ENCODE measurements at places on chromosomes 6 and 20.

DNA sequence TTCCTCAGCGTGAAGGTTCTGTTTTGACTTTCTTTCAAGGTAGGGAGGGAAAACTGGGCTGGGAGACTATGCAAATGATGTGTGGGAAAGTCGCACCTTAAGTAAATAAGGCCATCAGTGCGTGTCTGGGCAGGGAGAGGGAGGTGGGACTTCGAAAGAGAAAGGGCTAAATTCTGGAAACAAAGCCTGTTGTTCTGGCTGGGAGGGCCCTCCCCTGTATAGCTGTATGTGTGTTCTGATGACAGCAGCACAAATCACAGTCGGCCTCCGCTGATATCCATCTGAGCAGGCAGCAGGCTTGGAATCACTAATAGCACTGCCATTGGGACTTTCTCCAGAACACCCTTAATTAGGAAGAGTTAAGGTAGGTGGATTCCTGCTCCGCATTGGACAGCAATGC lies 19.2 kb downstream of the JAG1 start:
- DNase-seq = no peak

DNA sequence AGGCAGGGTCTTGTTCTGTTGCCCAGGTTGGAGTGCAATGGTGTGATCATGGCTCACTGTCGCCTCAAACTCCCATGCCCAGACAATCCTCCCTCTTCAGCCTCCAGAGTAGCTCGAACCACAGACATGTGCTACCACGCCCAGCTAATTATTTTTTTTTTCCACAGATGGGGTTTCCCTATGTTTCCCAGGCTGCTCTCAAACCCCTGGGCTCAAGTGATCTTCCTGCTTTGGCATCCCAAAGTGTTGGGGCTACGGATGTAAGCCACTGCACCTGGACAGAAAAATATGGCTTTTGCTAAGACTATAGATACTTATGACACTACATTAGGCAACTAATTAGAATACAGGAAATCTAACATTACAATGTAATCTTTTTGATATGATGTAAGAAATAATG lies 17.9 kb downstream of the RNF24 start:
- DNase-seq = no peak

- no peak for DNase-seq
These were observed 84.8 kb upstream of the ZNF217 start for GRCh38 chr20:53678315-53678989.

- no peak for DNase-seq
These were observed 44.2 kb downstream of the TXLNB start for GRCh38 chr6:139247618-139248017.

- no peak for DNase-seq
These were observed 111.2 kb upstream of the BEND6 start for GRCh38 chr6:56843476-56844349.

GRCh38 chr6:118894425-118895260 lies 691 bp downstream of the ASF1A start:
- peak; percentile 54 for DNase-seq

- no peak for DNase-seq
These were observed 99.4 kb downstream of the YTHDF1 start for GRCh38 chr20:63116412-63117106.

DNA sequence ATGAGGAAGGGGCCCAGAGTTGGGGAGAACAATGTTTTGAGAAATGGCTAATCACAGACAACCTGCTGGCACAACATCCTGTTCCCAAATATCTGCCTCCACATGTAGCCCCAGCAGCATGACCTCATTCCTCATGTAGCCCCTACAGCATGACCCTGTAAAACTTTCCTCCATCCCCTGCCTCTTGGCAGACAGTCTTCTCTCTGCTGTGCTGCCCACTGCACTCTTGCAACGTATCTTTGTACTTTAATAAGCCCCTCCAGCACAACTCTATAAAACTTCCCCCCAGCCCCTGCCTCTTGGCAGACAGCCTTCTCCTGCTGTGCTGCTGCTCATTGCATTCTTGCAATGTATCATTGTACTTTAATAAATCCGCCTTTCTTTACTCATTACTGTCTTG lies 278.8 kb downstream of the HDGFL1 start:
- DNase-seq = no peak

DNA sequence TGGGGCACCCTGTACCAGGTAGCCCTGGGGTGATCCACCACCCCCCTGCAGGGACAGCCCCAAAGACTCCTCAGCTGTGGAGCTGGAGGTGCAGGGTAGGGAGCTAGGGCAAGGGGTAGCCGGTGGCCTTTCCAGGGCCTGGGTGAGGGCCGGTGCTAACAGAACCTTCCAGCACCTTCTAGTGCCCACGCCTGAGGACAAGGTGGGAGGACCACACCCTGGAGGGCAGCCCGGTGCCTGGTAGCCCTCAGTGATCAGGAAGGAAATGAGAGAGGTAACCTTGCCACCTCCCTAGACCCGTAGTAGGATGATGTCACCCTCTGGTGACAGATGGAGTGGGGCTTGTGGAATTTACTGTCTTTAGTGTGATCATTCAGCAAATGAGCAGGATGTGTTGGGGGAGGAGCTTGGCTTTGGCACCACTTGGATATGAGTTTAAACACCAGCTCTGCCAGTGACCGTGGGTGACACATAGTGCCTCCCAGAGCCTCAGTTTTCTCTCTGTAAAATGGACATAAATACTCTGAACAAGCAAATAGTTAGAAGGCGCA lies 187.7 kb downstream of the NFATC2 start:
- DNase-seq = no peak

- no peak for DNase-seq
These were observed 87.8 kb downstream of the L3MBTL3 start for GRCh38 chr6:130105996-130106704.

DNA sequence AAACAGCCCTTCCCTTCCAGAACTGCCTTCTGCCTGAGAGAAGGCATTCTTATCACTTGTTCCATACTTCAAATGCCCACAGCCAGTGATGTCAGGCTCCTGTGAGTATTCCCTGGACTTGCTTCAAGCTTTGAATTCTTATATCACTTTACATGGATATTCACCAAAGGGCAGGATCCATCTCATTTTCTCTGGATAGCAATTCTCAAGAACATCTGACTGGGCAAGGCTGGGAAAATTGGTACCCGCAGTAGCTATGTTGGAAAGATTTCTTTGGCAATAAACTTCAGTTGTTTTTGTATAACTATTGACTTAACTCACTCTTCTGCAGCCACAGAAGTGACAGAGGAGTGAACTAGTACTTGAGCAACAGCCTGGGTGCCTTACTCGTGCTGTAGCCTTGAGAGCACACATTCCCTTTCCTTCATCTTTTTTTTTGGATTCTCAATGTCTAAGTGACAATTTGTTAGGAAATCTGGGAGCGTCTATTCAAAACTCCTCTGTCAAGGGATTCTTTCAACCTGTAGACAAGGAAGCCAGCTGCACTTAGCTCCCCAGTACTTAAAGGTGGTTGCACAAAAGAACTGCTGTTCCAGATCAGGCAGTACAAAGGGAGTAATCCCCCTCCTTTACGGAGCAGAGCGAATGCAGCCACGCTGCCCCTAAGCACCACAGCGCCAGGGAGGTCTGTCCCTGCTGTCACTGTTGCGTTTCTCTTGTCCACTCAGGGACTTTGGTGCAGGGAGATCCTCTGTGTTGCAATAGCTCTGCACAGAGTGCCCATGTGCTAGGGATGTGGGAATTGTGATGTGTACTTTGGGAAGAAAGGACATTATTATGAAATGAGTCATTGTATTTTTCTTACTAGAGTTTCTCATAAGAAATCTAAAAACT lies 69.6 kb downstream of the JAG1 start:
- DNase-seq = peak; percentile 82

- DNase-seq = peak; percentile 17
These were observed 79.1 kb downstream of the ELOVL4 start for GRCh38 chr6:79868098-79868722.

DNA sequence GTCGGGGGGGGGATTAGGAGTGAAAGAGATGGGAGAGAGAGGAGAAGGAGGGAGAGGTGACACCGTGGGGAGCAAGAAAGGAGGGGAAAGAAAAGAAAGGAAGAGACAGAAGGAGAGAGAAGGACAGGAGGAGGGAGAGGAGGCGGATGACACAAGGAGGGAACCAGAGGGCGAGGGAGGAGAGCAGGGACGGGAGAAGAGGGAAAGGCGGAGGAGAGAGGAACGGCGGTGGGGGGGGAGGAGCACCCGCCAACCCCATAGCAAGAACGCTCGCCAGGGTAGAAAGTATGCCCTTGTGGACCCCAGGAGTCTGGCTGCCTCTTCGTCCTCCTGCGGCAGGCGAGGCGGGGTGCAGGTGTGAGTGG lies 4.5 kb upstream of the INSM1 start:
- no peak for DNase-seq

DNA sequence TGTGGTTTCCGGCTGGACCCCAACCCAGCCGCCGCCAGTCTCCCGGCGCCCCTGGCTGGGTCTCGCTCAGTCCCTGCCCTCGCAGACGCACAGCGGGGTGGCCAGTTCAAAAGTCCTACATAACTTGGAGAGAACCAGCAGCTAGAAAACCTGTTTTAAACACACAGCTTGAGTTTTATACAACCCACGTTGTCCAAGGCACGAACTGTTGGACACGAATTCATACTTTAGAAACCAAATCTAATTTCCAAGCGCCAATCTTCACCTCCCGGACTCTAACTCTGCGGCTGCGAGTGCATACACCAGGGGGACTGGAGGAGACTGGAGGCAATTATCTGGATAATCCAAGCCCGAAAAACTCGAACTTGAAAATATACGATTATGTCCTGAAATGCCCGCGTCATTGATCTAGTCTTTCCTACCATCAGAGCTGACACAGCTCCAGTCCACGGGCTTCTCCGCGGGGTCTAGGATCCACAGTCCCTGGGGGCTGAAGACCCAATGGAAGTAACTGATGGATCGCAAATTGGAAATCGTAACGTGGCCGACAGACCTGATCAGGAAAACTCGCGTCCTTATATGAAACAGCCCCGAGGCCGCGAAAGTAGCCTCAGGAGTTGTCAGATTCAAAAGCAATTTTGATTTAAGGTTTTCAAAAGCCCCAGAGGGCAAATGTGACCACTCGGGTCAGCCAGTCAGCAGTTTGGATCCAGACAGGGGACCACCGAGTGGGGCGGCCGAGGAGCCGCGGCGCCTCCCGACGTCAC lies 843 bp upstream of the HEY2 start:
- no peak for DNase-seq

DNA sequence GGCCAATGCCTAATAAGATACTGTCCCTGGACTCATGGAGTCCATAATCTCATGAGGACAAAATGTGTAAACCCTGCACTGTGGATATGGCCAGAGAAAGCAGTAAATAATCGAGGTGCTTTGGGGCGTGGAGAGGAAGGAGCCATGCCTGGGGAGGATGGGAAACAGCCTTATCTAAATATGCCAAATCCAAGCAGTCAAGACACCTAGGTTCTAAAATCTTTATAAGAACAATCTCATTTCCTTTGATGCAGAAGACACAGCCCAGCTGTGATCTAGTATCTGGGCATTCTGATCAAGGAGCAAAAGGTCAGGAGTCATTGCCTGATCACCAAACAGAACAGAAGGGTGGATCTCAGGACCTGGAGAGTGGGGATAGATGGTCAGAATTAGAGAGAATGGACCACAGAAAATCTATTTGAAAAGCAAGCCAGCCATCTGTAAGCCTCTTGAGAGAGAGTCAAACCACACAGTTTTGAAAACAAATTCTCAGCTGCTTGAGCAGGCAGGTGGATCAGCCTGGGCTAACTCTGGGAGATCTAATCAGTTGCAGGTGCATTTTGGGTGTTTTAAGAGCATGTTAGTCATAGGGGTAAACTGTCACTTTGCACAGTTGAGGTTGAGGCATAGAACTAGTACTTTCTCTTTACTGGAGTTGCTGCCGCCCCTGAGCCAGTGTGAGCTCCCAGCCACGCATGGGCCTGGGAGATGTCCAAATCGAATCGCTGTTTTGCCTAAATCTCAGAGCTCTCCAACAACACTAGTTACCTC lies 130.8 kb upstream of the TNFAIP3 start:
- DNase-seq = no peak

DNA sequence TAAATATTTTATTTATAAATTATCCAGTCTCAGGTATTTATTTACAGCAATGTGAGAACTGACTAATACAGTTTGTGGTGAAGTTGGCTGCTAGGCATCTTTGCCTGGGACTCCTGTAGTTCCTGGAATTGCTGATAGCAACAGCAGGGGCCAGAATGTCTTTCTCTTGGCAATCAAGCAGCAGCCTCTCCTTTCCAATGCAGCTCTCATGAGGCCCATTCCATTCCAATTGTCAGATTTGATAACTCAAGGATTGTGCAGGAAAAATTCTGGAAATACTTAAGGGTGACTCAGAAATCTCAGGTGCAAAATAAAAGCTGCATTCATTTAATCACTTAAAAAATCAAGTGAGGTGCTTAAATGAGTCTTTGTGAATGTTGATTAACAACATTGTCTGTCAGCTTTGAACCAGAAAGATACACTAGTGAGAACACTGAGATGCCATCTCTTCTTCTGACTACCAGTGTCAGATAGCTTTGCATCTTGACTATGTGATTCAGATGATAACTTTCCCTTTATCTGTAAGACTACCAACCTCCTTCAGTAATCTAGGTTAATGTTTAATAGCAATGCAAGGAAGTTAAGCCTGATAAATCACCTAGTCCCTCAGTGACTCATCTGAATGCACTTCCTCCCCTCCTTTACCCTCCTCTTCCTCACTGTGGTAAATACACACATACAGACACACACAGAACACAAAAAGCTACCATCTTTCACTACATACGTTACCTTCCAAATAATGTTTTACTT lies 32.1 kb upstream of the COL21A1 start:
- DNase-seq = no peak

- DNase-seq = no peak
These were observed 5.6 kb upstream of the BLOC1S5 start for GRCh38 chr6:8069631-8070284.

- DNase-seq = no peak
These were observed 248.5 kb downstream of the TSHZ2 start for GRCh38 chr20:53220482-53221307.

GRCh38 chr6:92150553-92150952 lies 1268.8 kb downstream of the EPHA7 start:
- no peak for DNase-seq

DNA sequence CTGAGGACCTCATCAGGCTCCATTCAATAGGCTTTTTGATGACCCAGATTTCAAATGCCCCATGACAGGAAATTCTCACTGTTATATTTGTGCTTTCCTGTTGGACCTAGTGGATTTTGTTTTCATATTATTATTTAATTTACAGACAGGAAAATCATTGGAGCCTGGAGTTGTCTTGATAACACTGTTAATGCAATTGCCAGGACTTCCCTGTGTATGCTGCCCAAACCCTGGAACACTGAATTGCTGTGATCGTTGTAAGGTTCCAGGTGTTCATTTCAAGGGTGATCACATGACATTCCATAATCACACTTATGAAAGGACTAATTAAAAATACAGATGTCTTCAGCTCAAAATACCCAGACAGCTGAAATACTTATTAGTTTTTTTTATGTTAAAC lies 783.2 kb downstream of the DHX35 start:
- DNase-seq = no peak

DNA sequence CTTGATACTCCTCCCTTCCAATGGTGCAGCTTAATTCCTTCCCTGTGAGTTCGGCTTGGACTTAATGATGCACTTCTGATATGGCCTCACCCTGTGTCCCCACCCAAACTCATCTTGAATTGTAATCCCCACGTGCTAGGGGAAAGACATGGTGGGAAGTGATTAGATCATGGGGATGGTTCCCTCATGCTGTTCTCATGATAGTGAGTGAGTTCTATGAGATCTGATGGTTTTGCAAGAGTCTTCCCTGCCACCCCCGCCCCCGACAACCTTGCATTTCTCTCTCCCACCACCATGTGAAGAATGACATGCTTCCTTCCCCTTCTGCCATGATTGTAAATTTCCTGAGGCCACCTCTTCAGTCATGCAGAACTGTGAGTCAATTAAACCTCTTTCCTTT lies 50.3 kb upstream of the HLA-G start:
- no peak for DNase-seq

GRCh38 chr6:115838763-115839401 lies 221.8 kb downstream of the FRK start:
- DNase-seq = no peak

GRCh38 chr6:91718198-91718597 lies 1131.3 kb upstream of the MAP3K7 start:
- no peak for DNase-seq

All from HS-27A (cell line).